Small intestine (tissue), 16 donors: ENCODE measurements at places on chromosomes 7 and 10.

DNA sequence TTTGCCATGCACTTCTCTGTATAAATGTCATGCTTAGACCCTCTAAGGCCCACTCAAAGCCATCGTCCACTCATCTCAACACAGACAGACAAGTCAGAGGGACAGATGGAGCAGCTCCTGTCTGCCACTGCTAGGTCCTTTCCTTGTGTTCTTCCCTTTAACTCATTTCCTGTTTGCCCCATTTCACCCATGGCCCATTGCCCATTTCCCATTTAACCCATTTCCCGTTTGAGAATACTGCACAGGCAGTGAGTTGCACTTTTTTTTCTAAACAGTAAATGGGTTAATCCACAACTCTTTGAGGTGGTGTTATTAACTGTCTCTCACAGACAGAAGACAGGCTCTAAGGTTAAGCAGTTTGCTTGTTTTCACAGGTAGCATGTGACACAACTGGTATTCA is 179.3 kb downstream of the NPSR1 start:
- DNase-seq = no peak

GRCh38 chr7:115009736-115010440 is 88.0 kb downstream of the MDFIC start:
- DNase-seq = no peak

DNA sequence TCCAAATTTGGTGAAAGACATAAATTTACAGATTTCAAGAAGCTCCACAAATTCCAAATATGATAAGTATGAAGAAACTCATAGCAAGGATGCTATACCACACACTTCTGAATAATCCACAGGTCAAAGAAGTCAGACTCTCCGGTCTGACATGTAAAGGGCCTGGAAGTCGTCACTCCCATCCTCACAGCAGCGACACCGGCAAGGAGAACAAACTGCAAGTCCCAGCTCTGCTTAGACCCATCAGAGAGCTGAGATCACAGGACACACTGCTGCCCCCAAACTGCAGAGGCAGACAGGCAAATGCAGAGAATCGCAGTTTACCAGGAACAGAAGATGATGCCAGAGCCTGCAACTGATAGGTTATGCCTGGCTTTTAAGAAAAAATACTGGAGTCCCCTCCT is 62.0 kb downstream of the AMZ1 start:
- DNase-seq = no peak

DNA sequence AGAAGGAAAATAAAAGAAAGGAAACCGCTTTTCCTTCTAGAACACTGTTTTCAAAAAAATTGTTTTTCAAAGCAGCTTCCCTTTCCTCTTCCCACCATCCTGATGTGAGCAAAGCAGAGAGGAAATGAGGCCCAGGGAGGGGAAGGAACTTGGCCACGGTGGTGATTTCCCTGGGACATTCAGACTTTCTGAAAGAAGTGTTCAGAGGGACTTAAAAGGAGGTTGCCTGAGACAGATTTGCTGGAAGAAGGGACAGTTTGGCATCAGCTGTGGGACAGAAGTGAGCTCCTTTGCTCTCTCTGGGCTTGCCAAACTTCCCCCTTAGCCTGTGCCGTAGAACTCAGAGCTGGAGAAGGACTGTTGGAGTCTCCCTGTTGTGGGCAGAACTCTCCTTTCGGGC is 30.3 kb downstream of the ADCYAP1R1 start:
- no peak for DNase-seq

DNA sequence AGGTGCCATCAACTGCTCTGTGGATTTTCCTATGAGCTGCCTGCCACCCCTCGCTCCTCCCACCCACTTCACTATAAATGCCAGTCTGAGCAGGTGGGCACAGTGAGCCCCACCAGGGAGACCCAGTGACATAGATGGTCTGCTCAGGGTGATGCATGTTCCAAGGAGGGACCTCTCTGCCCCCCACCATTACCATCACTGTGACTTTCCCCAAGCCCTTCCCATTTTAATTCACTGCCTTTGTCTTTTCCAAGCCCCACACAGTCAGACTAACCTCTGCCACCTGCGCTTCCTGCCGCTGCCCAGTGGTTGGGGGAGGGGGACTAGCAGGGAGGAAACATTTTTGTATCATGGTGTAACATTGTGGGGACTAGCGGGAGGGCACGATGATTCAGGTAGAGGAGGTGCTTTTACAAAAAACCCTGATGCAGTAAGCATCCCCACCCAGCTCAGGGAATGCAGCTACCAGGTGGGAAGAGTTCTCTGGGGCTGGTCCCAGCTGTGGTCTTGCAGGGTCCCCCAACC is 24.6 kb downstream of the PRSS2 start:
- peak; percentile 24 for DNase-seq

DNA sequence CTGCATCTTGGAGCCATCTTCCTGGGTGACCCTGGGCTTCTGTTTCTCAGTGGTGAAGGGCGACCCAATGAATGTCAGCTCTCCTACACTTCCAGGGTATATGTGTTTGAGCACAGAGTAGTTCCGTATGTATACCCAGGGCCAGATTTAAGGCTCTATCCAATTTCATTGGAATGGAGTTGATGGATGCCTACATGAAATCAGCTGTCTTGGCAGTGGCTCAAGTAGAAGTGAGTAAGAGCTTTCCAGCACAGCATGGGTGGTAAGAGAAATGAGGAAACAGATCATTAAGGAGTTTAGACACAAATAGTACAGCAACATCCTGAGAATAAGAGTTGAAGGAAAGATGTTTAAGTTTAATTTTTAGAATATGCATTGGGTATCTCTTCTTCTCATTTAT is 433.0 kb downstream of the PAXIP1 start:
- no peak for DNase-seq

DNA sequence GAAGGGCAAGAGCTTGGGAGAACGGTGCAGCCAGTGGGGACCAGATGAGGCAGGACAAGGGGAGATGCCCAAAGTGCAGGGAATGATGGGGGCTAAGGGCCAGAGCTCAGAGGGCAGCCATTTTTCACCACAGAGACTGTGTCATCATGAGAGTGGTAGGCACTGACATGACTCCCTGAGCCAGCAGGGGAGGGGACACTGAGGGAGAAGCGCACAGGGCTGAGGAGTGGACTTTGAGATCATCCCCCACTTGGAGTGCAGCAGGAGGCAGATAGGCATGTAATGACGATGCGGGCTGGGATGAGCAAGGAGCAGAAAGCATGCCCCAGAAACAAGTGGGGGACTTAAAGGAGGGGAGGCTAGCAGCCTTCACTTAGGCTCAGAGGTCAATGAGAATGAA is 5.2 kb upstream of the SMKR1 start:
- peak; percentile 43 for DNase-seq

- no peak for DNase-seq
Measured at GRCh38 chr7:78803501-78804127, 649.9 kb downstream of the MAGI2 start.

GRCh38 chr10:88608052-88608732 is 21.6 kb downstream of the LIPJ start:
- DNase-seq = no peak

GRCh38 chr10:110226926-110227641 is 19.7 kb downstream of the MXI1 start:
- DNase-seq = peak; percentile 51

DNA sequence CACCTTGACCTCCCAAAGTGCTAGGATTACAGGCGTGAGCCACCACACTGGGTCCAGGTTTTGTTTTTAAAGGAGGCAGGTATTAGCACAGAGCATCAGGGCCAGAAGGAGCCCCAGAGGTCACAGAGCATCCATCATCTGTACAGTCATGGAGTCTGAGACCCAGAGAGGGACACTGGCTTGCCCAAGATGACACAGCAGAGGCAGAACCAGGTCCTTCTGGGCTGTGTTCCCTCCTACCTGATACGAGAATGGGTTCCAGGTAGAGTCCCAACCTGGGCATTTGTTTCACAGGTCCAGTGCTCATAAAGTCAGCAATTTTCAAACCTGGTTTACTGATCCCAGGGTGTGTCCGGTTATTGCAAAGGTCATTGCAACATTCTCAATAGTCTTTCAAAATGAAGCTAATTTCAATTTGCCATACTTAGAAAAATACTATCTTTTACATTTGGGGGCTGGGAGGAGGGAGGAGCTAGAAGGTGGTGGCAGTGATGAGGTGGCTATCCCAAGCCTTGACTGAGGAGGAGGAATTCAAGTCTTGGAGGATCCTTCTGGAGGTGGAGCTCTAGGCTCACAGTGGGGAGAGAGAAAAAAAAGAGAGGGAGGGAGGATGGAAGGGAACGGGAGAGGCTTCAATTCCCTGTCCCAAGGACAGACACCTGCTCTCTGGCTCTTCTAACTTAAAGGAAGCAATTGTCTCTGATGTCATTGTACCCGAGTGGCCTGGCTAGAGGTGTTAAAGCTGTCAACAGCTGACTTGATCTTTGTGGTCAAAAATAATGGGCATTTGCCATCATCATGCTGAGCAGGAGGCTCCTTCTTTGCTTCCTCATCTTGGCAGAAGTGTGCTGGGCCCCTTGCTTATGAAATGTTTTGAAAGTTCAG is 8.1 kb downstream of the MXI1 start:
- peak; percentile 51 for DNase-seq
